CD4-positive, alpha-beta T cell treated with Interleukin-4 for 1 hour (primary cell): ENCODE measurements at places on chromosomes 2 and 18.

GRCh38 chr2:102439065-102439695 is 16.2 kb downstream of the IL18RAP start:
- no peak for DNase-seq

- no peak for DNase-seq
Measured at GRCh38 chr2:172456002-172456401, 28.6 kb downstream of the ITGA6 start.

GRCh38 chr2:215548714-215549113 is 112.8 kb upstream of the FN1 start:
- DNase-seq, result no peak

- no peak for DNase-seq
Measured at GRCh38 chr2:34552337-34552736, 953.2 kb upstream of the FAM98A start.

GRCh38 chr2:73069855-73070642 is 1.5 kb downstream of the SFXN5 start:
- peak; percentile 20 for DNase-seq

DNA sequence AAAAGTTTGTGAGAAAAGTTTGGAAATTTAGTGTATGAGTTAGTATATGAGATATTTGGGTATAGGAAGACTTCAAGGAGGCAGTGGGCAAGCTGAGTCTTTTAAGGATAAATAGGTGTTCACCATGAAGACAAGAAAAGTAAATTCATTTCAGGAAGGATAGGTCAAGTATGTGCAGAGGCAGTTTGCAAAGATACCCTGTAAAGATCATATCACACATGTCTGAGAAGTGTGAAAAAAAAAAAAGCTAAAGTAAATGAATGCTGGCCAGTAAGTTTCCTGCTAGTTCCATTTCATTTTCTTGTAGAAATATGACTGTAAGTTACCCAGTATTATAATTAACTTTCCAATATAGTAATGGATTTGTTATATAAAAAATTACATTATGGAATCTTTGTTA is 131.0 kb downstream of the PHLPP1 start:
- DNase-seq, result no peak

- no peak for DNase-seq
Measured at GRCh38 chr2:25632396-25632795, 41.0 kb downstream of the DTNB start.

- DNase-seq, result no peak
Measured at GRCh38 chr18:11983592-11983991, 2.3 kb downstream of the IMPA2 start.

- no peak for DNase-seq
Measured at GRCh38 chr2:41992056-41992642, 55.7 kb upstream of the PKDCC start.

DNA sequence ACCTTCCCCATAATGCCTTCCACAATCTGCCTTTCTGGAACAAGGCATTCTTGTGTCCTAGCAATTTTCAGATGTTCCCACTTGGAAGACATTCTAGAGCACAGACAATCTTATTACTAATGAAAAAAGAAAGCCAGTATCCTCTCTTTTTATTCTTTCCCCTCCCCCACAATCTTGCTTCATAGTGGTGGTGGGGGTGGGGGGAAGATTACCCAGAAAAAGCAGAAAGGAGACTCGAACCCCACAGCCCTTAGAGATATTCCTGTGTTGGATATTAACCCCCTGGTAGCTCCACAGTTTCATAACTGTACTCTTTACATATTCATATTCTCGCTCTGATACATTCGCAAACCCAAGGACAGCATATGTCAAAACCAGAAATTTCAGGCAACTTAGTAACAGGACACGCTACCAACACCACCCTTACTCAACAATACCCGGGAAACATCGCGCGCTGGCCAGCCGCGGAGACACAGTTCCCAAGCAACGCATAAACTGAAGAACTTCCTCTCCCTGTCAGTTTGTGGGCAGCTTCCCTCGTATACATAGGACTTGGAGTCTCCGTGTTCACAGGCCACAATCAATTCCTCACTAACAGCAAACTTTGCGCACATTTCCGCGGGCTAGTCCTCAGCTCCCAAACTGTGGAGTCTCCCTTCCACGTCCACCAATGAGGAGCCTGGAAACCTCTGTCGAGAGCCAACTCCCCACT is 793 bp downstream of the NR4A2 start:
- peak; percentile 80 for DNase-seq

DNA sequence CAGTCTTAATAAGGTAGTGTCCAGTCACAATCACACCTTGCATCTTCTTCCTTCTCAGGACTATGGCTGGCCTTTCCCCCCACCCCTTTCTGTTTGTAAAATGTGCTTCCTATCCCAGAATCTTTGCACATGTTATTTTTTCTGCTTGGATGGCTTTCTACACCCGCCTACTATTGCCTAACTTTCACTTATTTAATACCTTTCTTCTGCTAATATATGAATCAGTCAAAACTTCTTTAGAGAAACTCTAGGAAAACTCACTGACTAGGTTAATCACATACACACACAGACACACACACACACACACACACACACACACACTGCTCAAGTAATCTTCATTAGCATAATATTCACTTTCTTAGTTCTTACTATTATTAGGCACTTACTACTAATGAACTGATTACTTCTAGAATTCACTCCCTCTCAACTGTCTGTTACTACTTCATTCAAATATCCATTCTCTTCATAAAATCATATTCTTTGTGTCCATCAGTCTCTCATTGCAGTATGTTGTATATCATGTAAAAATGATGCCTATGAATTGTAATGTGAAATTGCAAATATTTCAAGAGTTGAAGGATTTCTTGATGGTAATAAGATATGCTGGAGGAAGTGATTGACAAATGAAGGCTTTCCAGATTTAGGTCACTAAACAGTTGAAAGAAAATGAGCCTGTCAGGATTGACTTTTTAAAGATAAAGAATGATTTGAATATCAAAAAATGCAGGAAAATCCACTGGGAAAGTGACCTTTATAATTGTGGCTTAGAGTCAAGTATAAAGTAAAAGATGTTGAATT is 51.2 kb downstream of the CLIP4 start:
- no peak for DNase-seq

GRCh38 chr2:1159013-1159412 is 208.4 kb downstream of the SNTG2 start:
- DNase-seq, result no peak

- DNase-seq, result no peak
Measured at GRCh38 chr2:11009891-11010290, 98.2 kb downstream of the KCNF1 start.

GRCh38 chr2:26469092-26469710 is 8.7 kb downstream of the OTOF start:
- peak; percentile 56 for DNase-seq

DNA sequence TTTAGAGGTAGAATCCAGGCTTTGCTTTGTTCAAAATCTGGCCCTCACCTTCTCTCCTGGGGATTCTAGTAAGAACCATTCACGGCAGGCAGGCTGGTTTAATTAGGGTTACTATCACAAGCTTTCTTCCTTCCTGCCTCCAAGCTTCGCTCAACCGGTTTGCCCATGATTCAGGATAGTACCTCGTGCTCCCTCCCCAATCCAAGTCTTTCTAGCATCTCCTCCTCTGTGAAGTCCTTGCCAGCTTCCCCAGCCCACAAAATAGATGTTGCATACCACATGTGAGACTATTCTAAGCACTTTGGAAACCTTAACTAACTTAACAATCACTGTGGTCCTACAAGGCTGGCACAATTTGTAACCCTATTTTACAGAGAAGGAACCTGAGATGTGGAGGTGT is 135.1 kb downstream of the SOCS6 start:
- no peak for DNase-seq

- no peak for DNase-seq
Measured at GRCh38 chr2:241279413-241279812, 36.1 kb downstream of the HDLBP start.

DNA sequence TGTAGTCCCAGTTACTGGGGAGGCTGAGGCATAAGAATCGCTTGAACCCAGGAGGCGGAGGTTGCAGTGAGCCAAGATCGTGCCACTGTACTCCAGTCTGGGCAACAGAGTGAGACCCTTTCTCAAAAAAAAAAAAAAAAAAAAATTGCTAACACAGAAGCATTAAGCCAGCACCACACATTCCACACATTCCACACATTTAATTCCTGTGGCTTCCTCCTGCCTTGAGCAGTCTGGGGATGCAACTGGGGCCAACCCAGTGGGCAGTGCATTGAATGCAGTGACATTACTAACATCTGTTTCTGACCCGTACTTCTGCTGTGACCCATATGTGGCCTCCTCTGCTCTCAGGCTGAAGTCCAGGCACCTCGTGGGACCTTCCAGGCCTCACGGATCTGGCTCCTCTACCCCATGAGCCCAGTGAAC is 107.0 kb downstream of the BCL2L11 start:
- DNase-seq, result no peak

- DNase-seq, result peak; percentile 11
Measured at GRCh38 chr18:48813321-48813720, 137.4 kb downstream of the SMAD7 start.
